Globus pallidus (tissue), 1 donor: ENCODE measurements at places on chromosomes 16 and 17.

GRCh38 chr17:58363457-58364185 lies 11.6 kb upstream of the SUPT4H1 start:
- DNase-seq = no peak

- DNase-seq = peak; percentile 66
Measured at GRCh38 chr16:89722392-89723278, 1.3 kb downstream of the ZNF276 start.

GRCh38 chr17:7133424-7133823 lies 18.8 kb upstream of the ASGR2 start:
- no peak for DNase-seq

- no peak for DNase-seq
Measured at GRCh38 chr17:49886036-49886435, 38.2 kb upstream of the TAC4 start.

DNA sequence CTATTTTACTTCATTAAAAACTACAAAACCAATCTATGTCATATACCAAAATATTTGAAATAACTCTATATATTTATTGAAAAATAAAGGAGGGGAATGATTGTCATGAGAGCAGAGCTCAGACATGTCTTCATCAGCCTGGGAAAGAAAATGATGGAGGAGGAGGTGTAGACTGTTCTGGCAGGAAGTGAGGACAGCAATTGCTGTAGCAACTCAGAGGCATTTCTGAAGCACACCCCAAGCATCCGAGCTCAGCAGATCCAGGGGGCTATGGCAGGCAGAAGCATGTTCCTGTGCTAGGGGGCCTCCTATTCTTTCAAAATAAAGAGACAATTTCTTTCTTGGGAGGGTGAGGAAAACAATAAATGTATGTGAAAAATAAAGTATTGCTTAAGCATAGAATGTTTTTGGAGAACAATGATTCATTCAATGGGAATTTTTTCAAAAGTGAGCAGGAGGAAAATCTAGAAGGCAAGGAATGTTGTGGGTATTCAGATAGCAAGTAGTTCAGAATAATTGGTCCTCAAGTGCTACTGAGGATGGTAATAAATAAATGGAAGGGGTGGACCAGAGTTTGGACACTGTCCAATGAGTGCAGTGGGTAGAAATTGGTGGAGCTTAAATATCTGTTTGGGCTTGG lies 383.4 kb downstream of the CDH11 start:
- DNase-seq = no peak

- no peak for DNase-seq
Measured at GRCh38 chr17:8384801-8385378, 1.9 kb upstream of the RPL26 start.

DNA sequence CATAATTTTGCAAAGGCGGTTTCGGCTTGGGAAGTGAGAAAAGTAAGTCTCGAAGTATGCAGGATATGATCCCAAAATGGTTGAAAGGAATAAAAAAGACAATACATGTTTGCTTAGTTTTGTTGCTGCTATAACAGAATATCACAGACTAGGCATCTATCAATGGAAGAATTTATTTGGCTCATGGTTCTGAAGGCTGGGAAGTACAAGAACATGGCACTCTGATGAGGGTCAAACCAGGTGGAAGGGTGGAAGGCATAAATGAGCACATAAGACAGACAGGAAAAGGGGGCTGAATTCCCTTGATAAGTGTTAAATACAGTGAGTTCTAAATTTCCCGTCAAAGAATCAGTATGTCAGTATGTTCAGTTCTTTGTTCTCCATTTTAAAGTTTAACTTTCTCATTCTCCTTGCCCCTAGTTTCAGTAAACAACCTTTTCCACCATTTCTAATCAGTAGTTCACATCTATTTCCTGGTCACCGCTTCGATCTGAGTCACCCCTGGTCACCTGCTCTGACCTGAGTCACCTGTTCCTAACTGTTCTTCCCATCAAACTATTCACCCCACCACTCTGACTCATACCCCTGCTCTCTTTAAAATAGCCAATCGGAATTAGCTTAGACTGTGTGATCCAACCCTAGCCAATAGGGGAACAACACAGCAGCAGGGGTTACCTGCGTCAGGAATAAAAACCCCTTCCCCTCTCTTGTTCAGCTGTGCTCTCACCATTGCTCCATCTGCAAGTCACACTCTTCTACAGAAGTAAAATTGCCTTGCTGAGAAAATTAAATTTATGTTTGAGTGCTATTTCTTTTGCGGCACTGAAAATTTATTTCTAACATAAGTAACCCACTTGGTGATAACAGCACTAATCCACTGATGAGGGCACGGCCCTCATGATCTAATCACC lies 240.8 kb downstream of the STX8 start:
- DNase-seq = no peak

GRCh38 chr16:58022601-58023371 lies 2.8 kb upstream of the MMP15 start:
- peak; percentile 46 for DNase-seq

GRCh38 chr17:79980246-79981043 lies 55.2 kb downstream of the TBC1D16 start:
- DNase-seq = no peak
